Activated CD4-positive, alpha-beta T cell treated with anti-CD3 and anti-CD28 coated beads for 36 hours (primary cell): ENCODE measurements at places on chromosomes 11 and 22. TPM values are rescaled to one million over a fixed set of nuclear protein-coding genes. Genes with fewer than 3 reads are reported as not detected.
A peak's percentile ranks its signal among the peaks of the same experiment; 100 is the strongest.

DNA sequence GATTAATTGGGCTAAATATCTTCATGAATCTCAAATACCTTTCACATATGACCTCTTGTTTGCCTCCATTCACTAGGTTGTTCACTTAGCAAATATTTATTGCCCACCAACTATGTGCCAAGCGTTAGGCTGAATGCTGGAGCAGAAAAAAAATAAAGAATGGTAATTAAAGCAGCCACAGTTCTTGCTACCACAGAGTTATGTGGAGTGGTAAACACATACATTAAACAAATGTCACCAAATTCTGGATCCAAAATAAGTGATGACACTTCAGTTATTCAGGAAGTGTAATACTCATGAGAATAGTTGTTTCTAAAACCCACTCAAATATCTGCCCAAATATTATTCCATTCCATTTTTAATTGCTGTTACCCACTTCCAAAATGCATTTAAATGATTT lies 128.4 kb downstream of the GRIA4 start:
- no peak for DNase-seq

The OR9I1 gene
- total RNA-seq: not detected

DNA sequence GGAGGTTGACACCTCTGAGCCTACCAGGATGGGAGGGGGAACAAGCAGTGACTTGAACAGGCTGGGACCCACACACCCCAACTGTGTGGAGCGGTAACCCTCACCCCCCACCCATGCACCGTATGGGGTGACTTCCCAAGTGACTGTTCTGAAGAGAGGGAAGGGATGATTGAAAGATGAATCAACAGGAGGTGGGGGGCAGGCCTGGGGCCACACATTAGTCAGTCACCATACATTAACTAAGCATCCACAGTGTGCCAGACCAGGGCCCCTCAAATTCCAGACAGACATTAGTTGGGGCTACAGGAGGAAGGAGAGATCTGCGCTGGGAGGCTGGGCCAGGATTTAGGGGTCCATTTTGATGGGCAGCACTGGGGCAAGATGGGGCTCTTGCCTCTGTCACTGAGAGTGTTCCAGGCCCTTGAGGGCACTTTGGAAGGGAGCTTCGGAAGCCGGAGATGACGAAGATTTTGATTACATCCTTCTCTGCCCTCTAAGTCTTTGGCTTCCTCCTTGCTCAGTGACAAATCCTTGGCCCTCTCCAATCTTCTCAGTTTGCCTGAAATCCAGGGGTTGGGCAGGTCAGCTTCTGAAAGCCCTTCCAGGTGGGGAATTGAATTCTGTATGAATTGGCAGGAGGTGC lies 966 bp downstream of the SMTN start:
- peak; percentile 55 for DNase-seq

GRCh38 chr22:49715450-49715849 lies 112.2 kb downstream of the BRD1 start:
- no peak for DNase-seq

DNA sequence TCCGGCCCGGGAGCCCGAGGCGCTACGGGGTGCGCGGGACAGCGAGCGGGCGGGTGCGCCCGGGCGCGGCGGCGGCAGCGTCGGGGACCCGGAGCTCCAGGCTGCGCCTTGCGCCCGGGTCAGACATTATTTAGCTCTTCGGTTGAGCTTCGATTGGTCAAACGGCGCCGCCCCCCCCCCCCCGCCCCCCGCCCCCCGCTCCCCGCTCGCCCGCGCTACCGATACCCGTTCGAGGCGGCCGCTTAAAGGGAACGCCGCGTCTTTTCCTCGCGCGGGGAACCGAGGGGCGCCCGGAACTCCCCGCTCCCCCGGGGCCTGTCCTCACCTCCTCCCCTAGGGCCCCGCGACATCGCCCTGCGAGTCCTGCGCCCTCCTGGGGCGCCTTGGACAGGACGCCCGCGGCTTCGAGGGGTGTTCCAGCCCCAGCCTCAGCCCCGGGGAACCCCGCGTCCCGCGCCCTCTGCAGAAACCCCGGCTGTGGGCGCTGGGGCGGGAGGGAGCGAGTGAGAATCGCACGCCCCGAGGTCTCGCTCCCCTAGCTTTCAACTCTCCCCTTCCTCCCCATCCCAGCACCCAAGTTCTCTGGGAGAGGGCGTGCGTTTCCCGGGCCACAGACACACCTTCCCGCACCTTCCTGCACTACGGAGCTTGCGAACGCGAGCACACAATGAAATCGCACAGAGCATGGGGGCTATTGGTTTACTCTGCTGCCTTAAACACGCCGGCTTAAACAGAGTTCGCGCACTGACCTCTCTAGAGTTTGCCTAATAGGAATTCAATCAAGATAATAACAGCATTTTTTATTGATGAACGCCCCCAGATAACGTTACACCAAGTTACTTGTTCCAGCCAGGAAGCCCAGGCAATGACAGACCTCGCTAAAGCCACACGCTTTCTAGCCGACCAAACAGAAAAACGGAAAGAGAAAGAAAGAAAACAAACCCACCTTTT lies at the start of gene BDNF:
TSS of gene BDNF (minus strand) at position 105 of the 951 bp plus-strand sequence. CDS start 41,891 bp downstream, outside the sequence.
- peak; percentile 19 for DNase-seq

The TNNT3 gene
- 2.1 TPM for total RNA-seq

DNA sequence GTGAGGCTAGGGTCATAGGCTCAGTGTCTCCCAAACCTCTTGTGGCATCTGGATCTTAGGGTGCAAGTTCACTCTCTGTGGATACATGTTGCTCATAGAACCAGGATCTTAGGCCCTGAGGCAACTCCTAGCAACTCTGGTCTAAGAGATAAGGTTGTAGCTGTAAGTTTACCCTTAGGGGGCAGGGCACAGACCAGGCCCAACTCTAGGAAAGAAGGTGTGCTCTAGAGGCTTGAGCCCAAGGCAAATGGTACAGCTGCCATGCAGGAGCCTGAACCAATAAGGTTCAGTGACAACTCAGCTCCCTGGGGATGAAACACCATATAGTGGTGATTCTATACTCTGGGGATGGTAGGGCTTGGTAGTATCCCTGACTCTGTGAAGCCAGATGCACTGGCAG lies 17.8 kb downstream of the CALCB start:
- DNase-seq: no peak

DNA sequence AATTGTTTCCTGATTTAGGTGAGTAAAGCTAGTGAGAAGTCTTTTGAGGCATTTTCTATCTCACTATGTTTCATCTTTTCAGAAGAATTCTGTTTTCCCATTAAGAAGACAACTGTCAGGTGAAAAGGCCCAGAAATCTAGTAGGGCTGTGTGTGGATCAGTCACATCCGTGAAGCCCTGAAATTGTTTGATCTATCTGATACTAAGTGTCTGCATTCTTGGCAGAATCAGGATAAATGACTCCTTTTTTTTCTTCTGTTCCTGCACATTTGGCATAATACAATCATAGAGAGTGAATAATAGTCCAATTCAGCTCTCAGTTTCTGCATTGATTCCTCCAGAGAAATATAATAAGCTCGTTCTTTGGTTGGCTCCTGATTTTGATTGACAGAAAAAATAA lies 208.3 kb downstream of the NAV2 start:
- DNase-seq: no peak

GRCh38 chr11:27040302-27041115 lies at the start of gene BBOX1:
BBOX1 (plus strand) TSS chr11:27040815; CDS start chr11:27055431, 14,616 bp downstream.
- DNase-seq: no peak

GRCh38 chr11:74307434-74307833 lies 4.0 kb downstream of the P4HA3 start:
- DNase-seq: no peak

GRCh38 chr11:112650527-112650926 lies 310.7 kb upstream of the NCAM1 start:
- DNase-seq: no peak

The UCP3 gene
- 0.69 TPM for total RNA-seq

DNA sequence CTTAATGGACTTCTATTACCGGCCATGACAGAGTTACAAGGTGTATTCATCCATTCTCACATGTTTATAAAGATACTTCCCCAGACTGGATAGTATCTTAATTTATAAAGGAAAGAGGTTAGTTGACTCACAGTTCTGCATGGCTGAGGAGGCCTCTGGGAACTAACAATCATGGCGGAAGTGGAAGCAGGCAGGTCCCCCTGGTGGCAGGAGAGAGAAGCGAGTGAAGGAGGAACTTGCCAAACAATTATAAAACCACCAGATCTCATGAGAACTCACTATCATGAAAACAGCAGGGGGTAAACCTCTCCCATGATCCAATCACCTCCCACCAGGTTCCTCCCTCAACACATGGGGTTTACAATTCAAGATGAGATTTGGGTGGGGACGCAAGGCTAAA lies 170.0 kb upstream of the PDGFD start:
- peak; percentile 33 for DNase-seq

DNA sequence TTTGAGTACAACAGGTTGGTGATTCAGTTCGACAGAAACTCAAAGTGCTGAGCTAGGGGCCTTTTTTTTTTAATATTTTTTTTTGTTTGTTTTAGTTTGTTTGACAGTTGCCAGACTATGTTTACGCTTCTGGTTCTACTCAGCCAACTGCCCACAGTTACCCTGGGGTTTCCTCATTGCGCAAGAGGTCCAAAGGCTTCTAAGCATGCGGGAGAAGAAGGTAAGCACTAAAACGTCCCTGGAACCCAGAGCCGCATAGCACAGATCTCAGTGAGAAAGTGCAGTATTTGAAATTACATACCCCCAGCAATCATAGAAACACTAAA lies 649 bp downstream of the PRRG4 start:
- no peak for DNase-seq

The CNGA4 gene
- 0.25 TPM for total RNA-seq

DNA sequence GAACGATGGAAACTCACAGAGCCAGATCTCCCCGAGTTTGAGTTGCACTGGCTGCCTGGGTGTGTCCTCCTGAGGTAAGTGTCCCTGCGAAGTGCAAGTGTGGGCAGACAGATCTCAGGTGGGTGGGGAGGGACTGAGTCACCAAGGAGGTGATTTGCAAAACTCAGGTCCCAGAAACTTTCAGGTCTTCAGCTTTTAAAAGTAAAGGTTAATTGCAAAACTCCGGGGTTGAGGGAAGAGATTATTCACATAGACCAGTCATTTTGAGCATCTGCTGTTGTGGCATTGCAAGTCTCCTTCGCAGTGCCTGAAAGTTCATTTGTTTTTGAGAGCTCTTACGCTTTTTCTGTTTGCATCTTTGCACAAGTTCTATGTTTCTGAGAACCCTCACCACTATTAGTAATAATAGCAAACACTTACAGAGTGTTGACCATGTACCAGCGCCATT lies 7.1 kb downstream of the CD44 start:
- peak; percentile 91 for DNase-seq

The OR8D1 gene
- total RNA-seq: not detected
